Ascending aorta (tissue), 2 donors: ENCODE measurements at places on chromosomes 16 and 17. TPM values are rescaled to one million over a fixed set of nuclear protein-coding genes. Genes with fewer than 3 reads are reported as not detected.

The C17orf78 gene
- total RNA-seq = not detected

The CSH2 gene
- total RNA-seq = not detected

The TPPP3 gene
- total RNA-seq = 2.8 TPM

The PERCC1 gene
- not detected for total RNA-seq

The SLC38A7 gene
- 23.5 TPM for total RNA-seq

- peak overlapping the region; percentile 75 for H3K27ac ChIP-seq
- H3K4me3 ChIP-seq = no peak overlapping the region
- no peak for DNase-seq
- peaks cover 19% of the 10 kb centered on the region for H3K36me3 ChIP-seq
Measured at GRCh38 chr17:31587462-31587861, 196.0 kb downstream of the RAB11FIP4 start.

DNA sequence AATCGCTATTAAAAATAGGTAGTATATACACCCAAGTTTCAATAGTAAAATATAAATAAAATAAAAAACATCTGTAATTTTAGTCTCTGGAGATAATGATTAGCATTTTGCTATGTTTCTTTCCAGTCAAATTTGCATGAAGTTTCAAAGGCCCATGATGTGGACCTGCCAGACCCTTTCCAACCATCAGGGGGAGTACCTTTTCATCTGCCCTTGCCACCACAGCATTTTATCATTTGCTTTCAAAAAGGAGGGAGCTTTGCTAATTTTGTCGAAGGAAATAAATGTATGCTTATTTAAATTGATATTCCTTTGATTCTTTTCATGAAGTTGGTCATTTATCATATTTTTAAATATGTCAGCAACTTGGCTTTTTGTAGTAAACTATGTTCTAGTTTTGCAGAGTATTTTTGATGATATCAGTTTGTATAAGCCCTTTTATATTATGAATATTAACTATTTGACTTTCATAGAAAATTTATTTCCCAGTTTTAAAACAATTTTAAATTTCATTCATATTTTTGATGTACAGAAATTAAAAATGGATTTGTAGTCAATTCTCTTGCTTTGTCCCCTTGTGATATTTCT is 115.2 kb upstream of the NETO2 start:
- no peak overlapping the region for H3K27ac ChIP-seq
- peaks cover 2% of the 10 kb centered on the region for H3K36me3 ChIP-seq
- H3K4me1 ChIP-seq = no peaks in the 10 kb centered on the region
- H3K27me3 ChIP-seq = no peaks in the 10 kb centered on the region

GRCh38 chr16:65260746-65261145 is 138.9 kb upstream of the CDH11 start:
- H3K4me1 ChIP-seq = no peaks in the 10 kb centered on the region
- H3K4me3 ChIP-seq = no peak overlapping the region
- no peak for DNase-seq
- H3K27me3 ChIP-seq = no peaks in the 10 kb centered on the region
- no peak overlapping the region for H3K27ac ChIP-seq
- H3K36me3 ChIP-seq = no peaks in the 10 kb centered on the region

DNA sequence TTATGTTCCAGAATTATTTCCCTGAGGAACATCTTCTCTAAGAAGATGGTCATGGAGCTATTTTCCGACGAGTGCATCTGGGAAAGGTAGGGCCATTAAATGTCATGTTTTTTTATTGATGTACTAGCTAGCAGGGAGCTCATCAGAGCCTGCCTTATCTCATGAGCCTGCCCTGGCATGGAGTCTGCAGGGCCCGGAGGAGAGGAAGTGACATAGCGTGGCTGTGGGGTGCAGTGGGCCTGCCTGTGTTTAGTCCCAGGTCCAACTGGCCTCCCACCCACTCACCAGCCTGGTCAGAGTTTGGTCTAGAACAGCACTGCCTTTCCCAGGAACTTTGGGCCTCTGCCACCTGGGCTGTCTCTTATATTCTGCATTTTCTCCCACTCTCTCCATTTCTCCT is 389.8 kb downstream of the SNX29 start:
- no peak overlapping the region for H3K27ac ChIP-seq
- no peaks in the 10 kb centered on the region for H3K4me1 ChIP-seq
- H3K27me3 ChIP-seq = no peaks in the 10 kb centered on the region
- no peaks in the 10 kb centered on the region for H3K36me3 ChIP-seq
- DNase-seq = no peak

DNA sequence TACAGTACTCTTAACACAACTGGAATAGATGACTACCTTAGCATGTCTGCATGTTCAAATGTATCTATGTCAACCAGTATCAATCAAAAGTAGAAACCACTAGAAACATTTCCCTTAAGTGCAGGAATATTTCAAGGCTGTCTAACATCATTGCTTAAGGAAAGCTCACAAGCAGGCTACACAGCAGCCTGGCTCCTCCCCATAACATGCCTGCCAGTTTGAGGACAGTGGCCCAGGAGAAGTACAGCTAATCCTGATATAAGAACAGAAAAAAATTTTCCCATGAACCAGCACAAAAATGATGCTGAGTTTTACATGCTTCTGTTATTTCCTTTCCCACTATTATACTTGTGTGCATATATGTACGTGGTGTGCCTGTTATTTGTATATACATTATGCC is 175.1 kb downstream of the MYO1D start:
- H3K4me1 ChIP-seq = no peaks in the 10 kb centered on the region
- H3K27ac ChIP-seq = no peak overlapping the region
- no peak for DNase-seq
- no peak overlapping the region for H3K4me3 ChIP-seq
- no peaks in the 10 kb centered on the region for H3K27me3 ChIP-seq
- no peaks in the 10 kb centered on the region for H3K36me3 ChIP-seq

DNA sequence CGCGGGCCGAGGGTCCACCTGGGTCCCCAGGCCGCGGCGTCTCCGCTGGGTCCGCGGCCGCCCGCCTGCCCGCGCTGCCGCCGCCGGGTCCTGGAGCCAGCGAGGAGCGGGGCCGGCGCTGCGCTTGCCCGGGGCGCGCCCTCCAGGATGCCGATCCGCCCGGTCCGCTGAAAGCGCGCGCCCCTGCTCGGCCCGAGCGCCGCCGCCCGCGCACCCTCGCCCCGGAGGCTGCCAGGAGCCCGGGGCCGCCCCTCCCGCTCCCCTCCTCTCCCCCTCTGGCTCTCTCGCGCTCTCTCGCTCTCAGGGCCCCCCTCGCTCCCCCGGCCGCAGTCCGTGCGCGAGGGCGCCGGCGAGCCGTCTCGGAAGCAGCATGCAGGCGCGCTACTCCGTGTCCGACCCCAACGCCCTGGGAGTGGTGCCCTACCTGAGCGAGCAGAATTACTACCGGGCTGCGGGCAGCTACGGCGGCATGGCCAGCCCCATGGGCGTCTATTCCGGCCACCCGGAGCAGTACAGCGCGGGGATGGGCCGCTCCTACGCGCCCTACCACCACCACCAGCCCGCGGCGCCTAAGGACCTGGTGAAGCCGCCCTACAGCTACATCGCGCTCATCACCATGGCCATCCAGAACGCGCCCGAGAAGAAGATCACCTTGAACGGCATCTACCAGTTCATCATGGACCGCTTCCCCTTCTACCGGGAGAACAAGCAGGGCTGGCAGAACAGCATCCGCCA is 504 bp downstream of the FOXC2 start:
- peak overlapping the region; percentile 98 for H3K27ac ChIP-seq
- no peaks in the 10 kb centered on the region for H3K27me3 ChIP-seq
- no peaks in the 10 kb centered on the region for H3K36me3 ChIP-seq
- H3K4me1 ChIP-seq = no peaks in the 10 kb centered on the region
- peak; percentile 74 for DNase-seq

DNA sequence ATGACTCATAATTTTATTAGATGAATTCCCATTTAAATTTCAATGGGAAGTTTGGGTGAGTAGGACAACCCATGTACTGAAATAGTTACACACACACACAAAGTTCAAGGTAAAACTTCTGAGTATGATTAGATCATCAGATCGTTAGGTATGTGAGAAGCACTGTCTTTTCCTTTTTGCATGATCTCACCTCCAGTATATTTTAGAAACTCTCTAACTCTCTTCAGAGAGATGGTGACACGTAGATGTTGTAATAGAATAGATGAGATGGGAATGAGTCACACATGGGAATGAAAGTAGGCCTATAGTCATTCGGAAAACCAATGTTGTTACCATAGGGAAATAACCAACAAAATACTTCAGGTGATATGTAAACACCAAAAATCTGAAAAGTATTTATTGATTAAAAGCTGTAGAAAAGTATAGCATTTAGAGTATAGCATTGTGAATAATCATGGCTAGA is 22.2 kb downstream of the KRT23 start:
- DNase-seq = no peak
- no peaks in the 10 kb centered on the region for H3K27me3 ChIP-seq
- no peak overlapping the region for H3K4me3 ChIP-seq
- no peaks in the 10 kb centered on the region for H3K36me3 ChIP-seq
